Activated naive CD8-positive, alpha-beta T cell treated with anti-CD3 and anti-CD28 coated beads, Interleukin-2, amount 50 U/mL, for 24 hours (primary cell): ENCODE measurements at places on chromosomes 7 and 10.

- DNase-seq = no peak
These were observed 165.4 kb downstream of the BMPER start for GRCh38 chr7:34070511-34071323.

- no peak for DNase-seq
These were observed 109.5 kb upstream of the CARD11 start for GRCh38 chr7:3153118-3153517.

DNA sequence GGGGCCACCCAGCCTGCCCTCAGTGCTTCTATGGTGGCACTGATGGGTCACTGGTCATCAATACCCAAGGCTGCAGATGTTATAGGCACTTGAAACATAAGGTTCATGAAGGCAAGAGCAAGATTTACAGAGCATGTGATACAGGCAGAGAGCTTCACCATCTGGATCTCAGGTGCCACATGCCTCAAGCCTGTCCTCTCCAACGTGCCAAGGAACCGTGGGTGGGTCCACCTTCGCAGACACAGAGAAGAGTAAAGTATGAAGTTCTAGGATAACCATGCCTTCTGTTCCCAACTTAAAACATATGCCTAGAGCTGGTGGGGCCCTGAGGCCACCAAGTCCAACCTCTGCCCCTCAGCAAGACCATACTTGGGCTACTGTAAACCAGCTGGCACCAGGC, 26.7 kb upstream of the CDH23 start:
- no peak for DNase-seq

GRCh38 chr7:100360135-100360854, 2.4 kb downstream of the PILRB start:
- no peak for DNase-seq

DNA sequence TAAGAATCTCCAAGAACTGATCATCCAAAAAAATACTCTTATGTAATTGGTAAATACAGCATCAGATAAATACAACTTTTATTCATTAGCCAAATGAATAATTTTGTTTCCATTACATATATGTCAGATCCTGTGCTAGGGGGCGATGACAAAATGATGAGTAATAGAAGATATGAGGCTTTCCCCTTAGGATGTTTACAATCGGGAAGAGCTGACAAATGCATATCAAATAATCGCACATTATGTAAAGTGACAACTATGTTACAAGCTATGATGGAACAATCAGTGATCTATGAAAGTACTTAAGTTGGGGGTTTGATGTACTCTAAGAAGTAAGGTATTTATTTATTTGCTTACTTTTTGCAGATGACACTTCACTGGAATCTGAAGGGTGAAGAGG, 465.6 kb upstream of the VSTM2A start:
- no peak for DNase-seq

GRCh38 chr7:94375691-94376090, 19.0 kb upstream of the COL1A2 start:
- no peak for DNase-seq

GRCh38 chr7:79093421-79093820, 360.0 kb downstream of the MAGI2 start:
- DNase-seq = no peak

- DNase-seq = no peak
These were observed 18.6 kb upstream of the VDAC2 start for GRCh38 chr10:75191821-75192568.

- DNase-seq = no peak
These were observed 217.0 kb downstream of the MAGI2 start for GRCh38 chr7:79236352-79237028.

- no peak for DNase-seq
These were observed 368.8 kb downstream of the PRPF18 start for GRCh38 chr10:13955409-13956068.

- DNase-seq = no peak
These were observed 3.4 kb downstream of the CLEC2L start for GRCh38 chr7:139526578-139527544.

- no peak for DNase-seq
These were observed 121.3 kb downstream of the SEMA3A start for GRCh38 chr7:84073186-84073875.

DNA sequence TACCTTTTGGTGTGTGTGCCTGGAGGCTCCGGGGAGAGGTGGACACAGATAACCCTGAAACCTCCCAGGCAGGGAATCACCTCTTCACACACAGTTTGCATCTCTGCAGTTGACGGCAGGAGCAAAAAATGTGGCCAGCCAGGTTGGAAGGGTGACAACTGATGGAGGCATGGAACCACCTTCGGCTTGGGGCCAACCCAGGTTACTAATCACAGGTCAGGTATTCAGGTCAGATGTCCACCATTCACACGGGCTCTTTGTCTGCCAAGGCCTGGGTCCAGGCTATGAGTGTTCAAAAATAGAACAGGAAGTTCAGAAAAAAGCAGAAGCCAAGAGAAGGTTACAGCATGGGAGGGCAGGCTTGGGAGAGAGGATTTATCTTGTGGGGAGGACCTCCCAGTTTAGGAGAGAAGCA, 137.2 kb upstream of the EFCAB10 start:
- no peak for DNase-seq

GRCh38 chr7:78780560-78780959, 672.9 kb downstream of the MAGI2 start:
- no peak for DNase-seq

GRCh38 chr7:130070861-130071622, 708 bp downstream of the KLHDC10 start:
- no peak for DNase-seq

DNA sequence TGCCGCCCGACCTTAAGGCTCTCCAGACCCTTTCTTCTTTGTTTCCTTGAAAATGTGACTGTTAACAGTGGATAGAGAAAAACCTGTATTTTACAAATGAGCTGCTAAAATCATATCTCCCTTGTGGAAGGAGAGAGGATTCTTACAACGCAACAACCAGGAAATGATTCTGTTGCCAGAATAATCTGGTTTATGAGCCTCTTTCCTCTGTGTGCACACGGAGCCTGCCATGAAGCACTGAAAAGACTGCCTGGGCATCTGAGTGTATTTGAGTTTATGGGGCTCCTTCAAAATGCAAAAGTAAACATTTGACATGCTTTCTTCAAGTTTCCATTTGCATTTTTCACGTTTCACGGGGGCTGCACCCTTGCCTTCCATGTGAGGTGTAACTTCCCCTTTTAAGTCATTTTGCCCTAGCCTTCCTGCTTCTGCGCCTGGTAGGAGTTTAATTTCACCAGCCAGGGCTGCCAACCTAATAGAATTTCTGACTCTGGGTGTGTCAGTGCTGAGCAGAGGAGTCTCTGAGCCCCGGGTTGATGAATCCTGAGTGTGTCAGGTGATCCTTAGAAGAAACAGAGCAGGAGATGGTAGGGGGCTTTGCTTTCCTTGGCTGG, 101.2 kb downstream of the GRB10 start:
- DNase-seq = no peak
